ENCODE measurements at places on chromosomes 12 and 14.

GRCh38 chr12:40647651-40648050 is 44.6 kb upstream of the CNTN1 start:
- no peak for DNase-seq

GRCh38 chr12:78118486-78118885 is 287.8 kb downstream of the NAV3 start:
- DNase-seq: no peak

DNA sequence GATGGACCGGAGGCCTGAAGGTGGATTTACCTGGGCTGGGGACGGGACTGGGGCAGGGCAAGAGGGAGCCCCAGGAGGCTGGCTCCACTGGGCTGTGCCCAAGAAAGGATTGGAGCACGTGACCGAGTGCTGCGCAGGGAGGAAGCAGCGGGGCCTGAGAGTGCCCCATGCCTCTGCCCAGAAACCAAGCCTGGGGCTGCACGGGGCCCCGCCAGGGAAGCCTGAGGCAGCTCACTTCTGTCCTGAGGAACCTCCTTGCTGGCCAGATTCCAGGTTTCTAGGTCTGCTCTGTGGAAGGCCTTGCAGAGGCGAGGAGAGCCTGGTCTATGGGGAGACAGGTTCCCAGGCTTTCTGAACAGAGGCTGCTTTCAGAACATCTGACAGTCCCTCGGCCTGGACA is 10.4 kb downstream of the NGB start:
- no peak for DNase-seq

DNA sequence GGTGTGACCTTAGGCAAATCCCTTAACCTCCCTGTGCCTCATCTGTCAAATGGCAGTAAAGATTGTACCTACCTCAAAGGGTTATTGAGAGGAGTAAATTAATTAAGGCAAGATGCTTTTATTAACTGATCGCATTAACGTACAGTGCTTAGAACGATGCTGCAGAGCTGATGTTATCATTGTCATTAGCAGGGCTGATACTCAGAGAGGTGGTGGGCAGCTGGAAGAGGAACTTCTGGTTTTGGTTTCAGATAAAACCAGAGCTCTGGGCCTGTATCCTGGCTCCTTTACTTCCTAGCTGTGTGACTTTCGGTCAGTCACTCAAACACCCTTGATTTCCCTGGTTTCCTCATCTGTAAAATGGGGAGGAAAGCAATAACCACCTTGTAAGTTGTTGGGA is 55.1 kb downstream of the CALM1 start:
- no peak for DNase-seq

- DNase-seq: no peak
These were observed 11.9 kb downstream of the TGFB3 start for GRCh38 chr14:75969891-75970290.

DNA sequence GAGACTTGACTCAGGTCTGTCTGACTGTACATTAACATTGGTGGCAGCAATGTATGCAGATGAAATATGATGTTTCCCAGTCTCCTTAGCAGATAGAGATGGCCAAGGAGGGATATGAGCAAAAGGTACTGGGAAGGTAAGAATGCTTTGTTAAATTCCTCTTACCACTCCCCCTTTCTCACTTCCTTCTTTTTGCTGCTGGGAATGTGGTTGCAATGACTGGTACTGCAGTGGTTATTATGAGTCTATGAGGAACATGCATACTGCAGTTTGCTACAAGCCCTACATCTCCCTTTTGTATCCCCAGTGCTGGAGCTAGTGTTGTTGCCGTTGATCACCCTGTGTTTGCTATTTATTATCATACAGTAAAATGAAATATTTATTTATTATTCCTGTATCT is 35.9 kb downstream of the ALDH1L2 start:
- DNase-seq: no peak

DNA sequence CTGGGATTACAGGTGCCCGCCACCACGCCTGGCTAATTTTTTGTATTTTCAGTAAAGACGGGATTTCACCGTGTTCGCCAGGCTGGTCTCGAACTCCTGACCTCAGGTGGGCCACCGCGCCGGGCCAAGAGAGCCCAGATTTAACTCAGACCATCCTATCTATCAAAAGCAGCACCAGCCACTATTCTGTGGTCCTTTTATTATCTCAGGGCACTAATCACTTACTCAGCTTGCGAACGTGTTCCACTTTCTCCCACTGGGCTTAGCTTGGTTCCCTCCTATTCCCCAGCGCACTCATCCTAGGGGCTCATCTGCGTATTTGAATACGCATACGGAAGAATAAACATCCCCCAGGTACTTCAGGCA is 16.2 kb upstream of the AACS start:
- DNase-seq: no peak

- no peak for DNase-seq
These were observed 218.6 kb upstream of the ATP2B1 start for GRCh38 chr12:89927226-89927698.

DNA sequence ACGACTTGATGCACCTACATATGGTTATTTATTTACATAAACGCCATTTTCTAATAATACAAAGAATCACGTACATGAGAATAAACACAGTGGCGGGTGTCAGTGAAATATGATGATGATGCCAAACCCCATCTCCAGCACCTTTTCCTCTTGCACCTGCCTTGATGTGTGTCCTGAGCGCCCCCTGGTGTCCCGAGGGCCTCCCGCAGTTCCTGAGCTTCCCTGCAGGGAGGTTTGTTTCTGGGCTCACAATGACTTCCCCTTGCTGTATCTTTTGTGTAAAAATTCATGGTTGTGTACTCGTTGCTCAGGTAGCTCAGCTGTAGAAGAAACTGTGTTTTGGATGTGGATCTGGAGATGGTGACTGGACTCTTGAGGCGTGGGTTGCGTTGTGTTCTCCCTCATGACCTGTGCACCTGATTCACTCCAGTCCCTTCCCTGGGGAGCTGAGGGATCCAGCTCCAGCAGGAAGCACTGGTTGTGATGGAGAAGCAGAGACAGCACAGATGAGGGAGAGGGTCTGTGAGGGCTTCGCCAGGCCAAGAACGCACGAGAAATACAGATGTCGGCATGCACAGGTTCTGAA is 1037.8 kb downstream of the TMEM121 start:
- no peak for DNase-seq

DNA sequence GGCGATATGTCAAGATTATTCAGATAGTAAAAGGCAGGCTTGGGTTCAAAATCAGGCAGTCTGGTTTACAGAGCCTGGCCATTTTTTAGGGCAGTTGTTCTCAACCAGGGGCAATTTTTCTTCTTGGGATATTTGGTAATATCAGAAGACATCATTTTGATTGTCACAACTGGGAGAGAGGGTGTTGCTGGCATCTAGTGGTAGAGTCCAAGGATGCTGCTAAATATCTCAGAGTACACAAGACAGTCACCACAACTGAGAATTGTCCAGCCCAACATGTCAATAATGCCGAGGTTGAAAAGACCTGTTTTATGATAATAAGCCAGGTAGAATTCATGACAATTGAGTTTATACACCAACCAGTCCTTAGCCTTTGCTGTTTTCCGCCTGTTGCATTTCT is 733.9 kb downstream of the NRXN3 start:
- DNase-seq: no peak

Measured in hepatic stellate cell (primary cell).